Brain pericyte (primary cell): ENCODE measurements at places on chromosomes 16 and 17.

DNA sequence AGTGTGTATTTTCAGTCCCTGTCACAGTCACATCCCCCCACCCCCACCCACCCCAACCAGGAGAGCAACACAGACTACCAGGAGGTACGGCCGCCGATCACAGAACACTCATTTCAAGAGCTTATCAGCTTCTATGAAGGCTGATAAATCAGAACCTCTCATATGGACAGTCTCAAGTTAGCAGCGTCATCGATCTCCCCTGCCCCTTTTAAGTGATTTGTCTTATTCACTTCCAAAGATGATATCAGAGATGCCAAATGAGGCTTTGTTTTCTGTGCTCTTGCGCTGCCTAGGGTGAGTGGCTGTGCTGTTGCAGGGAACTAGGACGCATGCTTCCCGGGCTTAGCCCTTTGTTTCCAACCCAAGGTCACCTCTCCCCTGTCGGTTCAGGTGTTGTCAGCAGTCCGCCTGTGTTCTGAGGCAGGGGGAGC is 26.8 kb upstream of the PMFBP1 start:
- DNase-seq: no peak

GRCh38 chr17:29495011-29495410 is 71.8 kb downstream of the ABHD15 start:
- no peak for DNase-seq

DNA sequence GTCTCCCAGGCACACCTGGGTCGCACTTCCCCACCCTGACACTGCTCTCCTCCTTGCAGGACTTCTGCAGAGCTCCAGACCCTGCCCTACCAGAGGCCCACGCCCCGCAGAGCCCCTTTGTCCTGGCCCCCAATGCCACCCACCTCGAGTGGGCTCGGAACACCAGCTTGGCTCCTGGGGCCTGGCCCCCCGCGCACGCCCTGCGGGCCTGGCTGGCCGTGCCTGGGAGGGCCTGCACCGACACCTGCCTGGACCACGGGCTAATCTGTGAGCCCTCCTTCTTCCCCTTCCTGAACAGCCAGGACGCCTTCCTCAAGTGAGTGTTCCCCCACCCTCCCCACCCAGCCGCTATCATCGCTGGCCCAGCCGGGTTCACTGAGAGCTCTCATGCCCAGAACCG is 79.6 kb downstream of the MGAT5B start:
- no peak for DNase-seq

DNA sequence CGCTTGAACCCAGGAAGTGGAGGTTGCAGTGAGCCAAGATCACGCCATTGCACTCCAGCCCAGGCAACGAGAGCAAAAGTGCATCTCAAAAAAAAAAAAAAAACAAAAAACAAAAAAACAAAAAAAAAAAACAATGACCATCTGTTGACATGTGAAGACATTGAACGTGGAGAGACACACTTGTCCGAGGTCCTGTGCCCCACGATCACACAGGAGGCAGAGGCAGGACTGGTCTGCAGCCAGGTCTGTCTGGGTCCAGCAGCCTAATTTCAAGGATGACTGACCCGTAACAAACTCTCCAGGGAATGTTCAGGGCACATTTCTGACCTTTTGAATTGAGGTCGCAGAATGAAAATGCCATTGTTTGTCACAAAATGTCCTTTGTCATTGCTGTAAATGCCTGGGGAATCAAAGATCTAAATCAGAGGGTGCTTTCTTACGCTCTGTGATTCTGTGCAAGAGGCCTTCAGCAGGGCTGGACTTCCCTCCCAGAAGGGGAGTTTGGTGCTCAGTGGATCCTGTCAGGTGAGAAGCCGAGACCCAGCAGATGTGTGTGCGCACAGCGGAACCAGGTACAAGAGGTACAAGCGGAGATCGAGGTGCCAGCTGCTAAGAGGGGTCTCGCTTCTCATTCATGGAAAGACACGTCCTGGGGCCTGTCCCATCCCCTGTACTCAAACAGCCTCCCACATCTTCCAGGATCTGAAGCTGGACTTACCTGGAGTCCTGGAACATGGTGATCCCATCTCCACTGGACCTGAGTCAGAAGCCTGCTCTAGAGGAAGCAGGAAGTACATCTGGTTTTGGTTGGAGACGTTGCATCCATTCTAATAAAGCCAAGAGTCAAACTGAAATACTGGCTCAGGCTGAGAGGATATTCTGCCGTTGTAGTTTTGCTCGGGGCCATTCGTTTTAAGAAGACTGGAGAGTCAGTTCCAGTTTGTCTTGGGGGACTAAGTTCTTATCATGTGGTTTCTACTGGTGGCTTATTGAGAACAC is 95.8 kb downstream of the IRF8 start:
- DNase-seq: no peak

DNA sequence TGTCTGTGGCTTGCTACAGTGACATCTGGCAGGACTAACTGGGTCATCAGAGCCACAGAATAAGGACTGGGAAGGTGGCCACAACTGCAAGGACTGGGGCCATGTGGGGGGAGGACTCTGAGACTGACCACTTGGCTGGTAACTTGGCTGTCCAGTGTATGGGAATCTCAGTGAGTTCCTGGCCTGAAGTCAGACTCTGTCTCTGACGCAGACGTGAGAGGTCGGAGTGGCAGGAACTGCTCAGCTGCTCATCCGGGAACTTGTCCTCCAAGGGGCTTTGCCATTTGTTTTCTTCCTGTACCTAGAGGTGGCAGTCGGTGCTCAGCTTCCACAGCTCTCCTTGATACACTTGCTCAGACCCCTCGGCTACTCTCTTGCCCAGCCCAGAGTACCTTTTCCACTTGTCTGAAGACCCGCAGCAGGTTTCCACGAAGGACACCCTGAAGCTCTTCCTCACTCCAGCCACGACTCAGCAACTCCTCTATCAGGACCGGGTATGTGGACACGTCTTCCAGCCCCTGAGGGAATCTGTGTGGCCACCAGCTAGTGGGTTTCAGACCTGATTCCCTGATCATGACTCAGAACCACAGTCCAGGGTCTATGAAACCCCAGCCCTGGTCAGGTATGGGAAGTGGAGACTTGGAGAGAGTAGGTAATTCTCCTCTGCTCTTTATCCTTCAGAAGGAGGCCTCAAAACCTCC is 7.3 kb upstream of the DPEP3 start:
- DNase-seq: no peak

DNA sequence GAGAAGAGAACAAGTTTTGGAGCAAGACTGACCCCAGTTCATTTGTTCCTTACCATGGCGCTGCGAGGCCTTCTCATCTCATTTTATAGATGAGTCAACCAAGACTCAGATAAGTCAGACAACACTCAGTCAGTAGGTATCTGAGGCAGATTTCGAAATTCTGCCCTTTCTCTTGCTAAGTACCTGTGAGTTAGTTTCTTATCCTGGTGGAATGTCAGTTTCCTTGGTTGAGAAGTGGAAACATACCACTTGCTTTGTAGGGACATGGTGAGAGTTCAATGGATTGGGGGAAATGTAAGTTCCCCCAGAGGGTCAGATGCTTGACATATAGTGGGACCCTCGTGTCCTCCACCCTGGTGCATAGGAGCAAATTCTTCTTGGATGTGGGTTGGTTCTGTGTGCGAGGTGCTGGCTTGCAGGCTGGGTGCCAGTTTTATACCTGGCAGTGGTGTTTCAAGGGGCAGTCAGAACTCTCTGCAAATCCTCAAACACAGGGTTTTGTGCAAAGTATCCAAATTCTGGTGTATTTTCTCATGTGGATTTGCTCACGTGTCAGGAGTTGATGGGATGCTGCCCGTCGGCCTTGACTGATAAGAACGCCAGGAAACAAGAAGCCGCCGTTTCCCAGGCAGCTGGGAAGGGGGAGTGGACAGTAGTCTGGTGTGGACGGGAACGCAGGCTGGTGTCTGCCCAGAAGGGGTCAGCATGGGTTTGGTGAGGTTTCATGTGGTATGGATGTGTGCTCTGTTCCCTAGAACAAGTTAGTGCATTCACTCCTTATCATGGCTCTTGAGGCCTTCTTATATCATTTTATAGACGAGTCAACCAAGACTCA is 61.1 kb upstream of the CIBAR2 start:
- DNase-seq: no peak

- DNase-seq: no peak
Observed at GRCh38 chr16:55756963-55757362, 75.9 kb downstream of the CES1 start.

GRCh38 chr17:41196068-41196467 is 6.4 kb downstream of the KRTAP9-1 start:
- DNase-seq: no peak

DNA sequence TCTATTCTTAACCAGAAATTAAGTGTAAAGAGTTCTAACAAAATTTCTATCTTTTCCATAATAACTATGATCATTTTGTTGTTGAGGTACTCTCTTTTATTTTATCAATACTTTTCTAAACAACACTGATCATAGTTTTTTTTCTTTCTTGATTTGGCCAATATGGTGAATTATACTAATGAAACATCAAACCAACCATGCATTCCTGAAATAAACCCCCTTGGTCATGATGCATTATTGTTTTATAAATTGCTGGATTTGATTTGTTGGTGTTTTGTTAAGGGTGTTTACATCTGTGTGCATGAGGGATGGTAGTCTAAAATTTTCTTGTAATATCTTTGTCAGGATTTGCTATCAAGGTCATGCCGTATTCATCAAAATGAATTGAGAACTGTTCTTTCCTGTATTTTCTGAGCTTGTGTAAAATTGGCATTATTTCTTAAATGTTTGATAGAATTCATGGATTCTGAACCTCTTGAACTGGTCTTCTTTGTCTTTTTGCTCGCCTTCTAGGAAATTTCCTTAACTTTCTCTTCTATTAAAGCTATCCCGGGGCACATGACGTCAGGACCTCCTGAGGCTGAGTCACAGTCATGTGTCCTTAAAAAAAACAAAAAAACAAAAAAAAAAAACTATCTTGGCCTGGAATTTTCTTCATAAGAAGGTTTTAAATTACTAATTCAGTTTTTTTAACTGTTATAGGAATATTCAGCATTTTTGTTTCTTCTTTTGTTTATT is 3.9 kb upstream of the TRIM25 start:
- DNase-seq: no peak

- DNase-seq: no peak
Observed at GRCh38 chr17:48131216-48131824, 23.8 kb downstream of the SNX11 start.

DNA sequence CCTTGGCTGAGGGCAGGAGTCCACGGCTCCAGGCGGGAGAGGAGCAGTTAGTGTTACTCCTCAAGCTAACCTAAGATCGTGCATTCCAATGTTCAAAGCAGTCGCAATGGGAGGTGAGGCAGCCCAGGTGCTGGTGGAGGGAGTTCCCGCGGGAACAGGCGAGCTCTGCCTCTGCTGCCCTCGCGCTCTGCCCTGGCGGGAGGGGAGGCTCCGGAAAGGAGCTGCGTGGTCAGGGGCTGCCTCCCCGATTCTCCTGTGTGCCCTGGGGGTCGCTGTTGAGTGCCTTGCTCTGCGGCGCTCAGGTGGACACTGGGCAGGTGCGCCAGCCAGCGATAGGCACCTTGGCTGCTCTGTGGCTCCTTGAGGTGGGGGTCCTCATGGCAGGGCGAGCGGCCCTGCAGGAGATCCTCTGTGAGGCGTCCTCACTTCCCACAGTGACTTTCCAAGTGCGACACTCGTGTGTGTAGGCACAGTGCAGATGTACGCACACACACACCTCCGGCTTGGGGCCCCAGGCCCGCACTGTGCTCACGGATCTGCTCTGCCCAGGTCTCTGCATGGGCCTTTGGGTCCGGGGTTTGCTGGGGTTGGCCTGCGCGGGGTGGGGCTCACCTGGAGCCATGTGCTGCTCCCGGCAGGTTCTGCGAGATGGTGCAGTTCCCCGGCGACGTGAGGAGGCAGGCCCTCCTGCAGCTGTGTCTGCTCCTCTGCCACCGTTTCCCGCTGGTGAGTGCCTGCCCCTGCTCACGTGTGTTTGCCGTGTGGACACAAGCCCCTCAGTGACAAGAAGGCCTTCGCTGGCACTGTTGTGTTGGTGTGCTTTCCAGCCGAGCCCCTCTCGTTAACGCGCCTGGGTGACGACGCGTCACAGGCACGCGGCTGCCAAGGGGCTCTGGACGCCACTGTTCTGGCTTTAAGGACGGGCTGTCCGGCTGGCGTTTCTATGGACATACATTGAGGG is 97.9 kb upstream of the ZNF750 start:
- no peak for DNase-seq

DNA sequence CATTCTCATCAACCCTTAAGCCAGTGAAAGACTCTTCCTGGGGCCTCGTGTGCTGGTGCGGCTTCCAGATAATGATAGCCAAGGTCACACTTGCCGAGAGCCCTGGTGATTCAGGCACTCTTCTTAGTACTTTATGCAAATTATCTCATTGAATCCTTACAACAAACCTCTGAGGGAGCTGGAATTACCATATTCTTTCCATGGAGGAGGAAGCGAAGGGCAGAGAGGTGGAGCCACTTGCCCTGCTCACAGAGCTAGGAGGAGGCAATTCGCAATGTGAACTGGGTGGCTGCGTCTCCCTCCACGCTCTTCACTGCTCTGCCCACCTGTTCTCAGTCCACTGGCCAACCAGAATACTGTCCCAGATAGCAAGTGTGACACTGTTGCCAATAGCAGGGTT is 409.7 kb downstream of the SNX29 start:
- DNase-seq: no peak

GRCh38 chr17:66200685-66201092 is 8.8 kb upstream of the CEP112 start:
- DNase-seq: peak; percentile 40

GRCh38 chr17:53629188-53629587 is 193.5 kb upstream of the KIF2B start:
- DNase-seq: no peak

DNA sequence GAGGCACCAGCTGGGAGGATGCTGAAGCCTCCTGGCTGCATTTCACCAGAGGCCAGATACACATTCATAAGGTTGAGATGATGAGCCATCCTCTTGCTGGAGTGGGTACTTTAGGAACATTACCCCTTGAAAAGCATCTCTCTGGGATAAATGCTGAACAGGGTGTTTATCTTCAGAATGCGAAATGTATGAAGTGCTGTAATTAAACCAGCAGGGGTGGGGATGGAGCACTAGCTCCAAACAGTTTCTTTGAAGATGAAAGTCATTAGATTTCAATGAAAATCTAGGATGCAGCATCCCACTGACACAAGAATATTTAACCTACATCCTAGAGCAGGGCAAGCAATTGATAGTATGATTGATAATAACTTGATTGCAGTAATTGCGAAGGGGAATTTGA is 158.1 kb downstream of the CYLD start:
- no peak for DNase-seq

DNA sequence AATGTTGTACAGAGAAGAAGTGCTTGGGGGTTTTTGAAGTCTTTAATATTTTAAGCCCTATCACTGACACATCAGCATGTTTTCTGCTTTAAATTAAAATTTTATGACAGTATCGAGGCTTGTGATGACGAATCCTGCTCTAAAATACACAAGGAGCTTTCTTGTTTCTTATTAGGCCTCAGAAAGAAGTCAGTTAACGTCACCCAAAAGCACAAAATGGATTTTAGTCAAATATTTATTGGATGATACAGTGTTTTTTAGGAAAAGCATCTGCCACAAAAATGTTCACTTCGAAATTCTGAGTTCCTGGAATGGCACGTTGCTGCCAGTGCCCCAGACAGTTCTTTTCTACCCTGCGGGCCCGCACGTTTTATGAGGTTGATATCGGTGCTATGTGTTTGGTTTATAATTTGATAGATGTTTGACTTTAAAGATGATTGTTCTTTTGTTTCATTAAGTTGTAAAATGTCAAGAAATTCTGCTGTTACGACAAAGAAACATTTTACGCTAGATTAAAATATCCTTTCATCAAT is 57.8 kb downstream of the HLF start:
- no peak for DNase-seq
